Right ventricle myocardium inferior (tissue), 1 donor: ENCODE measurements at places on chromosomes 5 and 9. TPM values are rescaled to one million over a fixed set of nuclear protein-coding genes. Genes with fewer than 3 reads are reported as not detected.

The ALDH1A1 gene
- 25.7 TPM for total RNA-seq

The IFNA7 gene
- not detected for total RNA-seq

The C9orf153 gene
- total RNA-seq = not detected

The DIRAS2 gene
- not detected for total RNA-seq

GRCh38 chr9:130480673-130481072 is 35.9 kb downstream of the ASS1 start:
- no peak for DNase-seq

GRCh38 chr5:19555876-19556275 is 432.1 kb downstream of the CDH18 start:
- DNase-seq = no peak

DNA sequence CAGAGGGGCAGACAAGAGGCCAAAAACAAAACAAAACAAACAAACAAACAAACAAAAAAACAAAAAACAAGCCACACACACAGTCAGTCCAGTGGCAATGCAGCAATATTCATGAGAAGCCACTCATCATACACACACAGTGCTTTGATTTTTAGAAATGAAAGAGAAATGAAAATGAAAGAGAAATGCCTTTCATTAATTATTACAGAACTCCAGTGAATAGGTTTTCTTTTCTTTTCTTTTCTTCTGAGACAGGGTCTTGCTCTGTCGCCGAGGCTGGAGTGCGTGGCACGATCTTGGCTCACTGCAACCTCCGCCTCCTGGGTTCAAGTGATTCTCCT is 36.9 kb downstream of the SPRY4 start:
- DNase-seq = no peak
